K562 (cell line): ENCODE measurements at places on chromosomes 1 and 21.

DNA sequence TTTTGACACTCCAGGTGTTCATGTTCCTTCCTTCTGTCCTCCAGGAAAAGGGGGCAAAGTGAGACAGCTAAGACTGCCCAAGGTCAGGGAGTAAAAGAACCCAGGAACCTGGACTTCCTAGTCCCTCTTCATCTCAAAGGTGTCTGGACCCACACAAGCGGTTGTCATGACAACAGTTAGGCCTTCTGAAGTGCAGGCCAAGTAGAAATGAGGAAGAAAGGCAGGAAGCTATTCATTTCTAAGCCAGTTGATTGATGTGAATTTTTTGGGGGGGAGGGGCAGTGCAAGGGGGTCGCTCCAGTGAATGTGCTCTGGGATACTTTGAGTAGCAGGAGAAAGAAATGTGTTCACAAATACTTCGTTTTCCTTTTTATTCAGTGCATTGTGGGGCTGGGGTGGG is 114.3 kb downstream of the NAV1 start:
- DNase-seq, result no peak

- no peak for DNase-seq
These were observed 23.4 kb downstream of the RIPK4 start for GRCh38 chr21:41743321-41744027.

DNA sequence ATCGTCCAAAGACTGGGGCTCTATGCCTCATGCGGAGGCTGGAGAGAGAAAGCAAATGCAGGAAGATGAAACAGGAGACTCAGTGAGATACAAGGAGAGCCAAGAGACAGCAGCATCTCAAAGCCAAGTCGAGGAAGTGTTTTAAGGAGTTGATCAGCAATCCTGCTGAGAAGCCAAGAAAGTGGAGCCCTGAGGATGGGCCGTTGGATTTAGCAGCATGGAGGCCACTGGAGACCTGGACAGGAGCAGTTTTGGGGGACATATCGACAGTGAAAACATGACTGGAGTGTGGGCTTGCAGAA is 107.4 kb upstream of the ZBTB40 start:
- DNase-seq, result no peak

GRCh38 chr1:15290382-15290781 is 43.4 kb downstream of the FHAD1 start:
- peak; percentile 58 for DNase-seq

- no peak for DNase-seq
These were observed 5.4 kb upstream of the PGBD5 start for GRCh38 chr1:230431527-230431926.
